Chondrocyte (in vitro differentiated cells): ENCODE measurements at places on chromosomes 1 and 21.

DNA sequence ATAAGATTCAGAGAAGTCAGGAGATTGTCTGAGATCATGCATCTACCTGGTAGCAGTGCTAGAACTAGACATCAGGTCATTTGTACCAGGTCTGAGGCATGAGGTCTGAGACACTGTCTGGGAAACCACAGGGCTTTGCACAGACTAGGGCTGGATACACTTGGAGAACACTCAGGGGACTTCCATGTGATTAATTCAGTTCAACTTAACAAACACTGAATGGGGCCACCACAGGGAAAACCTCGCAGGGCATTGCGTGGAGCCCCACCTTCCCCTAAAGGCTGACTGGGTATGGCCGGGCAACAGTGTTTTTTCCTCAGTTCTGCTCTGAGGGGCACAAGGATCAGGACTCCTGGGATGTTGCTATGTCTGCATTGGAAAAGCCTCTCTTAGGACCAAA, 86.5 kb upstream of the WARS2 start:
- DNase-seq: no peak

DNA sequence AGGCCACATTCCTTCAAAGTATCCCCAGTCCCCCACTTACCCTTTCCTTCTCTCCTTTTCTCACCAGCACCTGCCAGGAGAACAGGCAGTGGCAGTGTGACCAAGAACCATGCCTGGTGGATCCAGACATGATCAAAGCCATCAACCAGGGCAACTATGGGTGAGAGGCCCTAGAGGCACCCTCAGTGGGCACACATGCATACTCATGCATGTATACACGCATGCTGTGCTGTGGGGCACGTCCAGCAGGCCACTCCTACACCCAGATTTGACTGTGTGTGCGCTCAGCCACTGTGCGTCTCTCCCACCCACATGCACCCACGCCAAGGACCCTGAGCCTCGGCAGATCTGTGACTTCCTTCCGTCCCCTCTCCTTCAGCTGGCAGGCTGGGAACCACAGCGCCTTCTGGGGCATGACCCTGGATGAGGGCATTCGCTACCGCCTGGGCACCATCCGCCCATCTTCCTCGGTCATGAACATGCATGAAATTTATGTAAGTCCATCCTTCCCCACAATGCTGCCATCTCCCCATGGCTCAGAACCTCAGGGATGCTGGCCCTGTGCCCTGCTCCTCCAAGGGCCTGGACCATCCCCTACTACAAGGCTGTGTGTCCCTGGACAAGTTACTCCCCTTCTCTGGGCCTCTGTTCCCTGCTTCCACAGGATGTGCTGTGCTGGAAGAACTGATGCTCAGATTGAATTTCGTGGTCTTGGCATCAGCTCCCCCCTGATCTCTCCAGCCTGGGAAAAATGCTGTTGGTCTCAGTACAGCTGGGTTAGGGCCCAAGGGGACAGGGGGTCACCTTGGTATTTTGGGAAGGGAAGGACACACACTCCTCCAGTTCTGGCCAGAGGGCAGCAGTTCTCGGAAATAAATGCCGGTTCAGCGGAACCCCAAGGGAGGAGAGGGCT, 7.0 kb downstream of the TINAGL1 start:
- DNase-seq: no peak

DNA sequence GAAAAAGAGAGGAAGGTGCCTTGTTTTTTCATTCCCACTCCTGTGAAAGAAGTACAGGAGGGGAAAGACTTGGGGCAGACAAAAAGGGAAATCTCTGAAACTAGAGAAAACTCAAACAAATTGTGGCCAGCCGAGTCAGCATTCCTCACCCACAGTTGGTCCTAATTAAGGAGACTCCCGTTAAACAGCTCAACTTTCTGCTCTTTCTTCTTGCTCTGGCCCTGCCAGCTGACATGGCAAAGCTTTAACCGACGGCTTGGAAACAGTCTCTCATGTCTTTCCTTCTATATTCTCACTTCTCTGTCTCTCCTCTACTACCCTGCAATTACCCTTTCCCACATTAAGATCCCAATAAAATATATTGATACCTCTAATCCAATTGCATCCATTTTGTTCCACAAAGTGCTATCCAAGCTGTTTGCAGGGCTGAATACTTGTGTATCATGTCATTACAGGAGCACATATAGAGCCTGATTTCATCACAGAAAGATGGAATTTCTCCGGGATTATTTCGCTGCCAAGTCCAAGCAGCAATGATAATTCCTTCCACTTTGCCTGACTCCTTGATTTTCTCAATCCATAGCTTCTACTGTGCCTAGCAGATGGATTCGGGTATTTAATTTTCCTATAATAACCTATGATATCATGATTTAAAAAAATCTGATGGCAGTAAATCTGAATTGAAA, 65.4 kb upstream of the IPO9 start:
- no peak for DNase-seq

- DNase-seq: no peak
Observed at GRCh38 chr1:203045821-203046594, 19.7 kb downstream of the PPFIA4 start.

DNA sequence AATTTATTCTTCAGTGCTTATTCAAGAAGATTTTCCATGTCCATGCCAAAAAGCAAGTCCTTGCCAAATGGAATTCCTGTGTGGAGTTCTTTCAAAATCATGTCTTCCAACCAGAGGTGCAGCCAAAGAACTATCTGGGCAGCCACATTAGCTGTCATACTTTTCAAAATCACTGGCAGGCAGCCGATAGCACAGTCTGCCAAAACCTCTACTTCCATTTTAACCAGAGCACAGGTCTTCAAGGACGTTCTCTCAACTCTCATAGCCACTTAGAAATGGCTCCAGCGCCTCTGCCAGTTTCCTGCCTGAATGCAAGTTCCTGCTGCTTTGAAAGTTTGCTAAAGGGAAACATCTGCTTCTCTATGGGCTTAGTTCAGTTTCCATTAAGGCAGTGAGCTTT, 975.7 kb upstream of the ADGRL4 start:
- no peak for DNase-seq

GRCh38 chr1:233718057-233718456, 104.2 kb downstream of the KCNK1 start:
- DNase-seq: no peak

DNA sequence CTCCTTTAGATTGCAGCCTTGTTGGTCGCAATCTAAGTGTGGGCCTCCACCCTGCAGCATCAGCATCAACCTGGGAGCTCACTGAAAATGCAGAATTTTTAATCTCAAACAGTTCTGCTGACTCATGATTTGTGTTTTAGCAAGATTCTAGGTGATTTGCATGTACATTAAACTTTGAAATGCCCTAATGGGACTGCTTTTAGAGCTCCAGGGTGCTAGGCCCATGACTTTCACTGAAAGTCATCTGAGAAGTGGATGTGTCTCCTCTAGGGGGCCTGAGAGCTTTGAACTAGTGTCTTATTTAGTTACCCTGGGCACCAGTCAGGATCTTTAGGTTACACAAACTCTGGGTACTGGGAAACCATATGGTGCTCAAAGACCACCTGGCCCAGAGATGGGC, 9.0 kb downstream of the TRIM67 start:
- no peak for DNase-seq

- no peak for DNase-seq
Observed at GRCh38 chr1:180962178-180962577, 49.5 kb downstream of the KIAA1614 start.

DNA sequence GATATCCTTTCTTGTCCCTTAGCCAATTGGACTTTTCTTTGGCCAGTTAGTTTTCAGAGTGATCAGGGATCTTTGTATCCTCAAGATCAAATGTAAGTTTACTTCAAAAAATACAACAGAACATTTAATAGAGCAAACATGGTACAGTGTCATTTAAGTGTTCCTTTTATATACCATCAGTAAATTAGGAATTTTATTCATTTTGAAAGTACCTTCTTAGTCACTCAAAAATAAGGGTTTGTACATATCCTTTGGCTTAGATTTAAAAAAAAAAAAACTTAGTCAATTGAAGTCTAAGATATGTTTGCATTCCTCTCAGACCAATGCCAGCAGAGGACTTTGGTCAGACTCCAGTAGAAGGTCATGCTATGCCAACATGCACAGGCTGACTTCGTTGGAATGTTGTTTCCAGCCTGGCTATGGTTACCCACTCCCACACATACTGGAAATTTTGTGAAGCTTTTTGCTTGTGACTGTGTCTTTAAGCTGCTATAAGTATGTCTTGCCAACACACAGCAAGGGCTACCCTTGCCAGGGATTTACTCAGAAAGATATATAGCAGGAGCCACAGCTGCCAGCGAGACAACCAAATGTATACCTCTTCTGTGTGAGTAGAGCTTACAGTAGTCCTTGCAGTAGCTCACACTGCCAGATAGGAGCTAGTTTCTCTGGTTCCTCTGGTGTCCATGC, 81.5 kb upstream of the LRIF1 start:
- DNase-seq: no peak
